ENCODE measurements at places on chromosomes 13 and 19.

- peak; percentile 16 for DNase-seq
Observed at GRCh38 chr13:75788481-75788981, 152.4 kb downstream of the LMO7 start.

DNA sequence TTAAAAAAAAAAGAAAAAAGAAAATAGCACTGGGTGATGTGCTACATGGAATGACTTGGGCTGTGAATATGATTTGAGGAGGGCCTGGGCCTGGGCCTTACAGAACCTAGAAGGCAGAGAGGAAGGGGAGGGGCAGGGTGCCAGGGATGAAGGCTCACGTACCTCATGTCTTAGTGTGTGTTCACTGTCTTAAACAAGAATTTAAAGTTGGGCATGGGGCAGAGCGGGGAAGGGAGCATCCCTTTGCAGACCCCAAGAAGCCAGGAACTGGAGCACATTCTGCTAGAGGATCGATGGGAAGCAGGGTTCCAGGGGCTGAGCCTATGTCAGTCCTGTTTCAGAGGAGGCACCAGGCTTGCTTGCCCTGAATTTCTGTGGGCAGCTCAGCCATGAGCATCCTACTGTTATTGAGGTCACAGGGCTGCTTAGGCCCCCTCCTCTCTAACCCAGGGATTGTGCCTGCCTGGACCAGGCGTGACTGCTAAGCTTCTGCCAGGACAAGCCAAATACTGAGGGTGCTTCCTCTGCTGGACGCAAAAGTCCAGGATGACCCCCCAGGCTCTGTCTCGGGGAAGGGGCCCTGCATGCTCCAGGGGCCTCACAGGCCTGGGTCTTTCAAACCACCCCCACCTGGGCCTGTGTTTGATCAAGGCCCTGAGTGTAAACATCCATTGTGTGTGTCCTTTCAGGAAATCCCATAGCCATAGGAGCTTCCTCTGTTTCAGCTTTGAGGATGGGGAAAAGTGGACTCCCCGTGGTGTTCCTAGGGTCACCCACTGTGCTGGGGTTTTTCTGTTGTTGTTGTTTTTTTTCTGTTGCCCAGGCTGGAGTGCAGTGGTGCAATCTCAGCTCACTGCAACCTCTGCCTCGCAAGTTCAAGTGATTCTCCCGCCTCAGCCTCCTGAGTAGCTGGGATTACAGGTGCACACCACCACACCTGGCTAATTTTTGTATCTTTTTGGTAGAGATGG is 4.8 kb downstream of the LSR start:
- no peak for DNase-seq

GRCh38 chr13:106491928-106492587 is 43.4 kb downstream of the EFNB2 start:
- no peak for DNase-seq

DNA sequence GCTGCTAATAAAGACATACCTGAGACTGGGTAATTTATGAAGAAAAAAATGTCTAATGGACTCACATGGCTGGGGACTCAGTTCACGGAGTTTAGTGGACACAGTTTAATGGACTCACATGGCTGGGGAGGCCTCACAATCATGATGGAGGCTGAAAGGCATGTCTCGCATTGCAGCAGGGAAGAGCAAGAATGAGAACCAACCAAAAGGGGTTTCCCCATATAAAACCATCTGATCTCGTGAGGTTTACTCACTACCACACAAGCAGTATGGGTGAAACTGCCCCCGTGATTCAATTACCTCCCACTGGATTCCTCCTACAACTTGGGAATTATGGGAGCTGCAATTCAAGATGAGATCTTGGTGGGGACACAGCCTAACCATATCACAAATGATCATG is 1181.2 kb downstream of the PCDH9 start:
- no peak for DNase-seq

DNA sequence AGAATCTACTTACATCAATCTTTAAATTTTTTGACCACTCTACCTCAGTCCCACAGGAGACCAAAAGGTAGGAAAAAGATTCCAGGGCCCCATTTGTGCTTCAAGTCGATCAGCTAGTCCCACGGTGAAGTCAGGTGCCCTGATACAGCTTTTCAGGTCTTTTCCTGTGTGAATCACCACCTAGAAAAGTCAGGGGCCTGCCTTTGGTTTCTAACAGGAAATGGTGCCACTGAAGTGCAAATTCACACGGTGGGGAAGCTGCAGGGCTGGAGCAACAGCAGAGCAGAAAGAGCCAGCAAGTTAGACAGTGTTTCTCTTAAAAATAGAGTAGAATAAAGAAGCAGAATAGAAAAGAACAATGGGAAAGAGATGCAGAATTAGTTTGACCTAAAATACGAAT is 107.5 kb downstream of the KLF12 start:
- DNase-seq, result no peak

DNA sequence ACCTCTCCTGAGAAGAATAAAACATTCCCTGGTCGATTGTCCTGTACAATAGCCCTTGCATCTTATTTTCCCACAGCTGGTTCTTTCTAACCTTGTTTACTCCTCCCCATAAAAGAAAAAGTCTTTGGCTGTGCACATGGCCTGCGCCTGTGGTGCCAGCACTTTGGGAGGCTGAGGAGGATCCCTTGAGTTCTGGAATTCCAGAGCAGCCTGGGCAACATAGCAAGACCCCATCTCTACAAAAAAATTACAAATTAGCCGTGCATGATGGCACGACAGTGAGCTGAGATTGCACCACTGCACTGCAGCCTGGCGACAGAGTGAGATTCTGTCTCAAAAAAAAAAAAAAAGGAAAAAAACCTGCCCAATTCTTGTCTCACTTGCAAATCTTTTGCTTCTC is 7.2 kb upstream of the NUP62 start:
- DNase-seq, result no peak

- DNase-seq, result no peak
Observed at GRCh38 chr19:13881692-13882418, 4.9 kb downstream of the NANOS3 start.

- DNase-seq, result peak; percentile 89
Observed at GRCh38 chr19:47256693-47257410, 527 bp downstream of the CCDC9 start.

DNA sequence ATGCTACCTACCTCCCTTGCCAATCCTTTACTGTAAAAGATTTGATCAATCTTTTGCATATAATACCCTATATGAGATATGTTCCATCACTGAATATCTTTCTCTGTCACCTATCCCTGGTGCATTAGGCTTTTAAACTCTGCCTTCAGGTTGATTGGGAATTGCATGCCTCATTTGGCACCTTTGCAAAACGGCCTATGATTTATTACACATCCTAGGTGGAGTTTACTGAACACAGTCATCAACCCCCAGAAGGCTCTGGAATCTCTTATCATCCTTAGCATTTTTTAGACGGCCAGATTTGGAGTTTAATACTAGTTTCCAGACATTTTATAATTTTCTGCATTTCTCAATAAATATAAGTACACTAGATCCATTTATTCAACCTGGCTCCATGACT is 448.4 kb upstream of the SLC10A2 start:
- no peak for DNase-seq

DNA sequence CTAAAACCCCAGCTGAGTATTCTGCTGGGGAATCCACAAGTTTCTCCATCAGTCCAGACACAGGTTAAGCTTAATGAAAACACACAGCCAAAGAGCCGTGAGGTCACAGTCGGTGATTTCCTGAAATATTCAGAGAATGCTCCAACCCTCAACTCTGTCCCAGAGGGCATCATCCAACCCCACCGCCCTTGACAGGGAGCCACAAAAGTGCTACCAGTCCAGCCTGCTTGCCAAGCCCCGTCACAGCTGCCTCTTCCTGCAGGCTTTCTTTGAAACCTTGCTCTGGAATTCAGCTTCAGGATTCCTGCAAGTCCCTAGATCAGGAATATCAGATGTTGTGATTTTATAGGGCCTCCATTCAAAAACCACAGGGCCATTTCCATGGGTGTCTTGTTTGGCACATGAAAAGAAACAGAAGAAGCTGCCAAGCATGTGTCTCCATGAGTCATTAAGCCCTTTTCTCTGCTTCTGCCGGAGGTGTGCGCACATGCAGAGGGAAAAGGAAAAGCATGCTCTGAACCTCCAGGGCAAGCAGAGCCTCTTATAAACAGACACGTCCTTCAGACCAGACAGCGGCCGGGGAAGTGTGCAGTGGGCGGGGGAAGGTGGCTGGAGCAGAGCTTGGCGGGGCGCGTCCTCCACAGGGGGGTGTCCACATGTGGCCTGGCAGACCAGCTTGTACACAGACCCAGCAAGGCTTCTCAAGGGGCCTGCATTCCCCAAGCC is 164.7 kb downstream of the KATNAL1 start:
- DNase-seq, result peak; percentile 67

- peak; percentile 49 for DNase-seq
Observed at GRCh38 chr19:11268783-11269267, 6.5 kb upstream of the DOCK6 start.

GRCh38 chr13:95533545-95534160 is 18.9 kb upstream of the CLDN10 start:
- no peak for DNase-seq

DNA sequence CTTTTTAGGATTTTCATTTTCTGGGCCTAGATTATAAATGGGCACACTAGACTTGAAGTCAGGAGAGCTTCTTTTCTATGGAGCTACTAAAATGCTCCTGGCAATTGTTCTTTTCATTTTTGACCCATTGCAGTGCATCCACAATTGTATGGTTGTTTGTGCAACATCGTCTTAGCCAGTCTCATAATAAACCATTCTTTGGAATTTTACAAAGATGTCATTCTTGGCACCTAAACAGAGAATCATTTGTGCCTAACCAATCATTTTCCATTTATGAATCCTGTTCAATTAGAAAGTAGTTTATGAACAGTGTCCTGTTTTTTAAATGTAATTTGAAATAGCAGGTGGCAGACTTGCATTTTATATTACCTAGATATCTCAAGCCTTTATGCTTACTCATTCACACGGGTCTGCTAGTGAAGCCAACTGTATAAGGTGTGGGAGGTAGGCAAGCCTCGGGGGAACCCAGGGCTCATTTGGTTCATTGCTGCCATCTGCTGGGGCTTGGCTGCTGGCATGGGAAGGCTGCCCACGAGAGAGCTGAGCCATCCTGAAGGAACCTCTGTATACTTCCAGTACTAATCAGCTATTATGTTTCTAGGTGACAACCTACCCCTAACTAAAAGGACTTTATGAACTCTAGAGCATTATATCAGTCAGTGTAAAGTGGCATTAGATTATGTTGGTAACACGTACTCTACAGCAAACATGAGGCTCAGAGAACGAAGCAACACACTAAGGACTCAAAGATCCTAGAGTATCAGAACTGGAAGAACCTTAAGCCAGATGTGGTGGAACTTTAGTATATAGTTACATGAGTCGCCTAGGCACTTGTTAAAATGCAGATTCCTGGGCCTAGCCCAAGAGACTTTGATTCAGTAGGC is 60.0 kb downstream of the TPT1 start:
- DNase-seq, result peak; percentile 51

DNA sequence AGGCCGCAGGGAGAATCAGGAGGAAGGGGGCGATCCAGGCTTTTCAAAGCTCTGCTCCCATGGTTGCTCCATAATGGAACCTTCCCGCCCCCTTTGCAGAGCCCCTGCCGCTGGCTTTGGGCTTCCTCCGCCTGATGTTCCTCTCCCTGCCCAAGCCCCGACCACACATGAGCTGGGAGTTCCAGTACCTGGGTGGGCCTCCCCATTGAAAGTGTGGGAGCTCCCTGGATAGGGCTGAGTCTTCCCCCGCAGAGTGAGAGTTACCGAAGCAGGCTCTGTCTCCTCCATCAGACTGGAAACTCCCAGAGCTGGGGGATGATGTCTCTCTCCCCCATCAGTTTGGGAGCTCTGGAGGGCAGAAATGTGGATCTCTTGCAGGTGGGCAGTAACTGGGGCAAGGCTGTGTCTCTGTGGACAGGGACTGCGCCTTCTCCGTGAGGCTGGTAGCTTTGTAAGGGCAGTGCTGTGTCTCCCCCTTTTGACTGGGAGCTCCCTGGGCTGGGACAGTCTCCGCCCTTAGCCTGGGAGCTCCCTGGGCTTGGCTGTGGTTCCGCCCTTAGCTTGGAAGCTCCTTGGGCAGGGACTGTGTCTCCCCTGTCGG is 722 bp downstream of the DCAF15 start:
- DNase-seq, result no peak

- peak; percentile 31 for DNase-seq
Observed at GRCh38 chr19:31351056-31351854, 2.0 kb upstream of the TSHZ3 start.

- DNase-seq, result no peak
Observed at GRCh38 chr19:3162418-3163229, 15.9 kb upstream of the S1PR4 start.

GRCh38 chr19:44806291-44806690 is 2.6 kb upstream of the BCAM start:
- no peak for DNase-seq

- no peak for DNase-seq
Observed at GRCh38 chr19:3186160-3186688, 494 bp downstream of the NCLN start.

DNA sequence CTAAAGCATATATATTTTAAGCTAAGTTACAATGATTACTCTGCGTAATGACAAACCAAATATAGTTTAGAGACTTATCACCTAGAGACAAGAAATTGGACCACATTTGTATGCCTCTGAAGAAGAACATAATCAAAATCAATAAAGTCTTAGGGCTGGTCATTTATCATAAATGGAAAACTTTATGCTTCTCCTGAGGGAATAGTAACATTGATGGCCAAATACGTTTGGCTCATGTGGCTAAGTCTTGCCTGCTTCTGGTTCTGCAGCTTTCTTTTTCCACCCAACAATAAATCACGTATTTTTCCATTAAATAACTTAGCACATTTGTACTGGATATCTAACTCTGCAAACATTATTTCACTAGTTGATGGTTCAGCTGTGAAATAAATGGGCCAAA is 458.4 kb downstream of the SLITRK1 start:
- no peak for DNase-seq

DNA sequence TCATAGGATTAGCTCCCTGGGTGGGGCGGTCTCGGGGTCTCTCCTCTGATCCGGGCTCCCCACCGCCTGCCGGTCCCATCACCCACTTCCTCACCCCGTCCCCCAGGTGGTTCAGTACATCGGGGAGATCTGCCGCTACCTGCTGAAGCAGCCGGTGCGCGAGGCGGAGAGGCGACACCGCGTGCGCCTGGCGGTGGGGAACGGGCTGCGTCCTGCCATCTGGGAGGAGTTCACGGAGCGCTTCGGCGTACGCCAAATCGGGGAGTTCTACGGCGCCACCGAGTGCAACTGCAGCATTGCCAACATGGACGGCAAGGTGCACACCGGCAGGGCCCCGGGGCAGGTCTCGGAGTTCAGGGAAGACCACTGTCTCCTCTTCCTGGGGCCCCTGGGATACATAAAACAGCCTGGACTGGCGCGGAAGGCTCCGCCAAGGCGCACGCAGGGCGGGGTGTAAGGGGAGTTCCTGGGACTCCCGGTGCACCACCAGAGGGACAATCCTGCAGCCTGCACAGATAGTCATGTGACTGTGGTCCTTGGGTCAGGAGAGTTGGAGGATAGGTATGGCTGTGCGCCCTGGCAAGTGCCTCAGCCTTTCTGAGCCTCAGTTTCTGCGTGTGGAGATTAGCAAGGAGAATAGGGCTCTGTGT is 14.2 kb upstream of the PGLS start:
- no peak for DNase-seq

GRCh38 chr19:15464394-15465385 is at the start of gene RASAL3:
Gene RASAL3 (minus strand): TSS chr19:15464544. CDS start chr19:15464358, 186 bp downstream.
- no peak for DNase-seq
